Activated naive CD4-positive, alpha-beta T cell treated with anti-CD3 and anti-CD28 coated beads, Interleukin-2, amount 50 U/mL, for 16 hours (primary cell): ENCODE measurements at places on chromosomes 1 and 21.
A peak's percentile ranks its signal among the peaks of the same experiment; 100 is the strongest.

- DNase-seq: no peak
These were observed 73.3 kb downstream of the CNIH3 start for GRCh38 chr1:224689374-224689773.

DNA sequence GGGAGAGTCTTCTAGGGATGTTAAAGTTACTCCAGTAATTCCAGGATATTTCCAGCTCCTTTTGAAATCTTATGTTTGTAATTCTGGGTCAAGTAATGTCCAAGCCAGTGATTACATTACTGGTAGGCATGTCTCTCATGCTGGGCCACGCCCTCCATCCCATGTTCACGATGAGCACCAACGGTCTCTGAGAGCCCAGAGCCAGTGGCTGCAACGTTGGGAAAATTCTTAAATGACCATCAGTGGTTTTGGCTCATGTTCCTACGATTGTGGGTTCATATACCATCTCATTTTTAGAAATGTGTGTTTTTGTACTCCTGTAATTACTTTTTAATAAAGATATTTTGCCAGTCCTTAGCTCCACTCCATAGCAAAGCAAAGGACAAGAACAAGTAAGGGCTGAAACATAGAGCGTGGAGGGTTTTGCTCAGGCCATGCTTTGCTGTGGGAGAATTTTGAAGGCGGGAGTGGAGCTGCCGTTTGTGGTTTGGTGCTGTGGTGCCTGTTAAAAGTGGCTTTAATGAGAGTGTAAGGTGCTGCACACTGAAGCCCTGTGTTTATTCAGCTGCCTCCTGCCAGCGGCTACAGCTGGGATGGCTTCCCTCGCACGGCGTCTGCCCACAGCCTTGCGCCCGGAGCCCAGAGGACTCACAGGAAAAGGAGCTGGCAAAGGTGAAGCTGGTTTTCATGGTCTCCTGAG, 28.9 kb downstream of the VANGL1 start:
- DNase-seq: no peak

DNA sequence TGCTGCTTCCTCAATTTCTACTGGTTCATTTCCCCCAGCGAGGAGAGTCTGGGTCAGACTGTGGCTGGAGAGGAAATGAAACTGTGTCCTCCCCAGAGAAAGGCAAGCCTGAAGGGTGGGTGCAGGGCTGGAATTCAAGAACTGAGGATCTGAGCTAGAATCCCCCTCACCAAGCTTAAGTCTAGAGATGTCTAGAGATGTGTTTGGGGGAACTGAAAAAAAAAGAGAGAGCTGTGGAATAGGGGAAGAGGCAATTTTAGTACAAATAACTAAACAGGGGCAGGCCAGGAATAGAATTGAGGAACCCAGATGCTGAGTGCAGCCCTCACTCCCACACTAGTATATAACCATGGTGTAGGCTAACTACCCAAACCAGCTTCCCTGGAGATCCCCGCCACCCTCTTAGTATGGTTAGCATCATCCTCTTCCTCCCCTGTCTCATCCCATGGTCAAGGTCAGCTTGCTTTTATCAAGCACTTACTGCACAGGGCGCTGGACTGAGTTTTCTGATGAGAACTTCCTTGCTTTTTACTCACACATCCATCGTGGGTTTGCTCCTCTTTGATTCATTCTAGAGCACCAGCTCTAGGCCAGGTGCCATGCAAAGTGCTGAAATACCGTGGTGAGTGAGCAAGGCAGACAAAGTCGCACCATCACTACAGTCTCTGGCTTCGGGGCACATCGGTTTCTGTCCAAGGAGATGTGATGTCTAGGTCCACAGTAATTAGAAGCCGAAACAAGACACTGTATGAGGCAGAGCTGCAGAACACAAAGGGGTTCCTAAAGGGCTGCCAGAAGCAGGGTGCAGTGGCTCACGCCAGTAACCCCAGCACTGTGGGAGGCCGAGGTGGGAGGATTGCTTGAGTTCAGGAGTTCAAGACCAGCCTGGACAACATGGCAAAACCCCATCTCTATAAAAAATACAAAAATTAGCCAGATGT, 112.9 kb upstream of the IPO9 start:
- DNase-seq: no peak

DNA sequence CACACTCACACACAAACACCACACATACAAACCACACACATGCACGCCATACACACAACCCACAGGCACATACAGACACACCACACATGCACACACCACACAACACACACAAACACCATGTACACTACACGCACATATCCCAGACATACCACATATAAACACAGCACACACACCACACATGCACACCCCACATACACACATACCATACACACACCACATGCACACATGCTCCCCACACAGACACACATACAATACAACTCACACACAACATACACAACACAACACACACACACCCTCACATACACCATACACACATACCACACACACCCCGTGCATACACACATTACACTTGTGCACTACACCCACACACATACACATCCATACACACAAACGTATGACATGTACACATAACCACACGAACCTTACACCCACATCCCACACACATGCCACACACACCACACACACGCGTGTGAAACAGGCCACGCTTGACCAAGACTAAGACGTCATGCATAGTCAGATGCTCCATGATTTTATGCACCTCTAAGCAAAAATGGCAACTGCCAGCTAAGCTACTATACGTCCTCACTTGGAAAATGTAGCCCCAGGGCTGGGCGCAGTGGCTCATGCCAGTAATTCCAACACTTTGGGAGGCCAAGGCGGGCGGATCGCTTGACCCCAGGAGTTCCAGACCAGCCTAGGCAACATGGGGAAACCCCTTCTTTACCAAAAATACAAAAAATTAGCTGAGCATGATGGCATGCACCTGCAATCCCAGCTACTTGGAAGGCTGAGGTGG, 77.4 kb upstream of the TMPRSS2 start:
- DNase-seq: no peak

GRCh38 chr1:159197561-159198557, 6.8 kb upstream of the ACKR1 start:
- DNase-seq: peak; percentile 32

- DNase-seq: no peak
These were observed 22.3 kb upstream of the AGPAT3 start for GRCh38 chr21:43842742-43843141.

DNA sequence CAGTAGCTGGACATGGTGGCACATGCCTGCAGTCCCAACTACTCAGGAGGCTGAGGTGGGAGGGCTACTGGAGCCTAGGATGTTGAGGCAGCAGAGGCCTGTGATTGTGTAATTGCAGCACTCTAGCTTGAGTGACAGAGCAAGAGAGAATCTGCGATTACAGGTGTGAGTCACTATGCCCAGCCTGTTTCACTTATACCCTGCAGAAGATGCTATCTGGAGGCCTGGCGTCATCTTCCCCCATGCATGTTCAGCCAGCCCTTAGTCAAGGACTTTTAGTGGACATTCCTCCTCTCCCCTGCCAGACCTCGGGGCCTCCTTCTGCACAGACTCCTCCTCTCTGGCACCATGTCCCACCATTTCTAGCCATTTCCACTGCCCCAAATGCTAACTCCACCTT, 36.3 kb upstream of the RCC2 start:
- DNase-seq: no peak

DNA sequence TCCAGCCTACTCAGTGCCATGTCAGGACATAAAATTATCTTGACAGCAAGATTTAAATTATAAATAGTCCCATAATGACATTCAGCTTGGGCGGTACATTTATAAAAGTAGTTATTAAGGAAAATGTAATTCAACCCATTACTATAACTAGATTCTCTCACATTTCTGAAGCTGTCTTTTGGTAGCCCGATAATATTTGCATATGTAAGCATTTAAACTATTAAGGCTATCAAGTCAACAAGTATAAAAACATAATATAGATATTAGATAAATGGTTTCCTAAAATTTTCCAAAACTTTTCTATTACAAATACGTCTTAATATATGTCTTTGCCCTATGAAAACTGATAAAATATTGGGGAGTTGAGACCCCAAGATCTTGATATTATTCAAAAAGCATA, 21.6 kb upstream of the GPR52 start:
- no peak for DNase-seq

DNA sequence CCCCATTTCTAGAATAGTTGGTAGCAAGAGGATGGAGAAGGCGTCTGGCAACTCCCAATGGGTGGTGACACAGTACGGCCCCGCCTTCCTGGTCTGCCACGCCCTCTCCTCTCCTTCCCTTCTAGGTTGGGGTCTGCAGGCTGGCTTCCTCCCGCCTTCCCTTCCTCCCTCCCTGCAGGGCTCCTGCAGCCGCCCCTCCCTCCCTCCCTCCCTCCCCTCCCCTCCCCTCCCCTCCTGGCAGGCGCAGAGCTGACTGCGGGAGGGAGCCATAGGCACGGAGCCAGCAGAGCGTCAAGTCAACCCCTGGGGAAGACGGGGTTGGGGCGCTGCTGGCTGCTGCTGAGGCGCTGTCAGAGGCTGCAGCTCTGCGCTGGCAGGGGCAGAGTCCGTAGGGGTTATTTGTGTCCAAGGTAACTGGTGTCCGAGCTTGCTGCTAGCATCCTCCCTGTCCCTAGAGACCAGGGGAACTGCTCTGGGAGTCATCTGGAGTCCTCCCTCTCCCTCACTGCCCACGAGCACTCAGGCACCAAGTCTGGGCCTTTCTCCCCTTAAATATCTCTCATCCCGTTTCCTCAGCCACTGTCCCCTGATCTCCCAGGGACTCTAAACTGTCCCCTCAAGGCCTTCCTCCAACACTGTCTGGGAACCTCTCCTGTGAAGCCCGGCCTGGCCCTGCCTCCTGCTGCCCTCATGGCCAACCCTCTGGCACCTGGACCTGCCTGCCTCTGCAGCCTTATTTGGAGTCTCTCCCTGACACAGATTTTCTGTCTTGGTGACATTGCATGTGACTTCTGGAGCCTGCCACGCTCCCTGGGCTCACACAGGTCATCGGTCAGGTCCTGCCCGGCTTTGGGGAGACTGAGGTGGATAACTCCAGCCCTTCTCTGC, 57.4 kb upstream of the ACOT11 start:
- no peak for DNase-seq

GRCh38 chr1:201017828-201018163, 5.7 kb downstream of the KIF21B start:
- no peak for DNase-seq

DNA sequence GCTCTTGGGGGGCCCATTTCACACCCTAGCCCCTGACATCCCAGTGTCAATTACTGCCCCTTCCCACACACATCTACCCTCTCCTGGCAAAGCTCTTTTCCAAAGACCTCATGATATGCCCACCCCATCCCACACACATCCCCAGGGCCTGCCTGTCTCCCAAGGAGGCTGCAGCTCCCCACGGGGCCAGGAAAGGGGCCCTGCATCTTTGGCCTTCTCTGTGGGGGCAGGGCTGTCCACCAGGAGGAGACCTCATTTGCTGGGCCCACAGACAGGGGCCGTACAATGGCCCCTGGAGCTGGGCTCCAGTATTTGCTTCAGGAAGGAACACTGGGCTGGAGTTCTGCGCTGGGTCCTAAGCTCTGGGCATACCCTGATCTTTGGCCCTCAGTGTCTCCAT, 65.6 kb upstream of the RUNX3 start:
- no peak for DNase-seq

DNA sequence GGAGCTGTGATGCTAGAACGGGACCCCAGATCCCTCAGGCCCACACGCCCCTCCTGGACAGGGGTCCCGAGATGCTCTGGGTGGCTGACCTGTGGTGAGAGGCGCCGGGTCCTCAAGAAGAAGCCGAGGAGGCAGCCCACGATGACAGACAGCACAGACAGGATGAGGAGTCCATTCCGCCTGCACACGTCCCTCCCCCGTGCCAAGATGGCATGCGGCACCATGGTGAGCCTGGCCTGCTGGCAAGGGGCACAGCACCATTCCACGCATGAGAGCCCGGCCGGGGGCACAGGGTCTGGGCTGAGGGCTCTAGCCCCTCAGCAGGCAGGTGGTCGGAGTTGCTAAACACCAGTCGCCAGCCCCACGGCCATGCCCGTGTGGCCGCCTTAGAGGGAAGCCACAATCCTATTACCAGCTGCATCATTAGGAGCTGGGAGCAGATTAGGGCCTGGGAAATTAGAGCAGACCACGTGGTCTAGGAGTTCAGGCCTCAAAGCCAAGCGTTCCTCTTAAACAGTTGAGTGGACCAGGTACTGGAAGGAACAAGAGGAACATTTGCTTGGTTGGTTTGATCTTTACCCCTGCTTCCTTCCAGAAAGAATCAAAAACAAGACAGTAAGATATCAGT, at the start of gene SLC1A7:
Gene SLC1A7 (minus strand): TSS at position 413 of the 628 bp plus-strand sequence. CDS start 189 bp downstream, at position 224.
- DNase-seq: no peak

- DNase-seq: no peak
These were observed 58.0 kb downstream of the B3GALT5 start for GRCh38 chr21:39670701-39671100.

DNA sequence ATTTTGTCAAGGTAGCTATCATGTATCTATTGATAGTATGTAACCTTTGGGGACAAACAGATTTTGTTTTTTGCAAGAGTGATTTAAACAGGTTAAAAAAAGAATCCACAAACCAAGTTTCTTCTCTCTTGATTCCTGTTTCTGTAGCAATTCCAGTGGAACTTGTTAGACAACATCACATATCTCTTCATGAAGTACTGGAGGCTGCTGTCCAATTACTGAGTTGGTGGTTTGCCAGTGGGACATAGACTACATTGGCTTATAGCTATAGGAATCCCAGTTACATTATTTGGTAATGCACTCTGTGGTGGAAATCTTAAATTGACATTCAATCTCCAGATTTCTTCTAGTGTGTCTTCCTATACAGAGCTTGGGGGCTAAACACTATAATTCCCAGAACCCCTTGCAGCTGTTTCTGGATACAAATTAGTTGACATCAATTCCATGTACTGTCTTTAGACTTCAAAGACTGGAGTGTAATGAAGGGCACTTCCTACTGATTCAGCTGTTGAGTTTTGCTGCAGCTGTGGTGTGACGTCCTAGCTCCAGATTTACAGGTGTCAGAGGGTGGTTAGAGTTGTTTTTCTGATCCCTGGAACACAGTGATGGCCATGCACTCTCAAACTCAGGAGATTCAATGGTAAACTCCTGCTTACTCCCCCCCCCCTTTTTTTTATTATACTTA, 29.4 kb upstream of the GCLM start:
- DNase-seq: no peak
